ENCODE measurements at places on chromosomes 1 and 21. TPM values are rescaled to one million over a fixed set of nuclear protein-coding genes. Genes with fewer than 3 reads are reported as not detected.

REN gene
- not detected for total RNA-seq

FAM78B gene
- 5.8 TPM for total RNA-seq

SHE gene
- total RNA-seq = 0.69 TPM

ZNF672 gene
- 26.3 TPM for total RNA-seq

ERG gene
- total RNA-seq = 1.0 TPM

AUNIP gene
- 24.1 TPM for total RNA-seq

NTRK1 gene
- total RNA-seq = 0.08 TPM

CCDC30 gene
- total RNA-seq = 0.56 TPM

UBASH3A gene
- not detected for total RNA-seq

SGIP1 gene
- total RNA-seq = 2.4 TPM

LENEP gene
- total RNA-seq = 1.5 TPM

KIF26B gene
- 0.76 TPM for total RNA-seq

SPRR2A gene
- total RNA-seq = not detected

WNT3A gene
- total RNA-seq = 0.12 TPM

PLA2G2D gene
- not detected for total RNA-seq

CA14 gene
- 42.9 TPM for total RNA-seq

CD34 gene
- total RNA-seq = 0.07 TPM

AMY1B gene
- total RNA-seq = not detected

GJA8 gene
- total RNA-seq = not detected

LCE1E gene
- total RNA-seq = not detected

NCAM2 gene
- 0.83 TPM for total RNA-seq

DIO1 gene
- not detected for total RNA-seq

FBXO2 gene
- total RNA-seq = 44.4 TPM

KCNN3 gene
- 4.0 TPM for total RNA-seq

GPR161 gene
- total RNA-seq = 11.6 TPM

CD2 gene
- total RNA-seq = not detected

CELA3A gene
- total RNA-seq = not detected

RNF207 gene
- total RNA-seq = 2.9 TPM

DAB1 gene
- total RNA-seq = 13.2 TPM

HNRNPU gene
- 630 TPM for total RNA-seq

FOXD3 gene
- 41.3 TPM for total RNA-seq

All from GM23338 (cell line).